ENCODE measurements at places on chromosomes 2 and 18.

- DNase-seq = no peak
These were observed 72.4 kb upstream of the GPC1 start for GRCh38 chr2:240362826-240363745.

DNA sequence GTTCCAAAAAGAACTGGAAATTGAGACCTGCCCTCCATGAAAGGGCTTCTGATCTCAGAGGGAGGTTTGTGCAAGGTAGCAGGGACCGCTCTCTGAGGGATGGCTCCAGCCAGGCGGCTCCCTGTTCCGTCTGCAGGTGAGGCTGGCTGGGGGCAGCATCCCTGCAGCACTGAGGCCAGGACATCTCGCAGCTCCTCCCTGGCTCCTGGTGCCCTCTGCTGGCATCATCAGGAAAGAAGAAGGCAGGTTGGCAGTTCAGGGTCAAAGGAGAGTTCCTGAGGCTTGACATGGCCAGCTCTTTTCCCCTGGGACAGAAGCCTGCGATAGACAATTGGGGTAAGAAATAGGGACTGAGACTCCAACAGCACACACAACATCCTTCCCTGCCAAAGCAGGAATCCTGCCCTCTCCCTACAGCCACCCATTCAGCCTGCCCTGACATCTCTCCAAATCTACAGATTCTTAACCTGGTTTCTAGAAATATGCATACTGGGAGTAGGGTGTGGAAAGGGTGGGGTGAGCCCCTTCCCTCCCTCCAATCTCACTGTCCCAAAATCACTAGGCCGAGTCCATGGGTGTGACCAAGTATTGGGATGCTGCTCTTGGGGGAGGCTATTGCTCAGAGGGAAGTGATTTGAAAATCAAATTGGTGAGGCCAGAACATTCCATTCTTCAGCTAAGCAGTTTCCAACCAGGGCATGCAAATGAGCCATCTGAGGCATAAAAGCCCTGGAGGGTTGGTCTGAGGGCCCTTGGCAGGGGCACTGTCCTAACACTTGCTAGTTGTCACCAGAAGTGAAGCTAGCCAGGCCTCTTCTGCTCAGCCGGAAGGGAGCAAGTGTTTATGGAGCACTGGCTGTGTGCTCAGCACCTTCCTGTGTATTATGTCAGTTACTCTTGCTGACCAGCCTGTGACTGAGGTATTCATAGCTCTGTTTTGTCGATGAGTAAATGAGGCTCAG, 185.4 kb downstream of the TFCP2L1 start:
- no peak for DNase-seq

- DNase-seq = no peak
These were observed 24.7 kb upstream of the CEP68 start for GRCh38 chr2:65031341-65032018.

DNA sequence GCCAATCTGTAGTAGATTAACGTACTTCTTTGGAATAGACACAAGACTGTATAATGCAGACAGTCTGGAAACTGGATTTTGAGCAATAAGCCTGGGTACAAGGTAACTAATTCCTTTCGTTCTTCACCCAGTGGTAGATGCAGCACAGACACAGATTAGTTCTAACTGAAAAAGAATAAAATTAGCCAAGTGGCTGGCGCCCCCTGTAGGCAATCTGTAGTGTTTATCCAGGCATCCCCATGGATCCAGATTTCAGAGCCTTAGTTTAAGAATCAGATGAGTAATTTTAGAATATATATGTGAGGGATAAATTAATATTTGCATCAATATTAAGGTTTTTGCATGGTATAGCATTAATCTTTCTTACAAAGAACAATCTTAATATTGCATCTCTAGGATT, 563.9 kb downstream of the DCC start:
- DNase-seq = no peak

DNA sequence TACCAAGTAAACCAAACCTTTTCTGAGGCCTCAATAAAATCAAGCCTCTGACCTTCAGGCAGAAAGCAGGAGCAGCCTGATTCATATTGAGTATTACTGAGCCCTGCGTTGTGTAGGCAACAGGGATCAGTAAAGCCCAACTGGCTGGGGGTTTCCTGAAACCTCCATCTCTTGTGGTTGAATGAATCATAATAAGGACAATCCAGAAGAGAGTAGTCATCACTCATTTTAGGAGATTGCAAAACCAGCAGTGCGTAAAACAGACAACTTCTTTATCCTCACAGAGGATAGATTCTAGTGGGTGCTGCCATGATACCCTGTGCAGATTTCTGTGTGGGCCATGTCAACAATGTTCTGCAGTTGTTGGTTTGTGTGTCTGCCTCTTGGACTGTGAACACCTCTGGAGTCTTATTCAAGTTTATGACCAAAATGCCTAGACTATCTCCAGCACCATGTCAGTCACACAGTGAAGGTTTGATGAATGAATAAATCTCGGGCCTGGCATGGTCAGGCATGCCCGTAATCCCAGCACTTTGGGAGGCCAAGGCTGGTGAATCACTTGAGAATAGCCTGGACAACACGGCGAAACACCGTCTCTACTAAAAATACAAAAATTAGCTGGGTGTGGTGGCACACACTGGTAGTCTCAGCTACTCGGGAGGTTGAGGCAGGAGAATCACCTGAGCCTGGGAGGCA, 51.8 kb upstream of the RAB27B start:
- DNase-seq = no peak

- DNase-seq = no peak
These were observed 237.3 kb downstream of the PID1 start for GRCh38 chr2:229033816-229034215.

GRCh38 chr2:188952901-188953300, 21.3 kb upstream of the COL3A1 start:
- no peak for DNase-seq

DNA sequence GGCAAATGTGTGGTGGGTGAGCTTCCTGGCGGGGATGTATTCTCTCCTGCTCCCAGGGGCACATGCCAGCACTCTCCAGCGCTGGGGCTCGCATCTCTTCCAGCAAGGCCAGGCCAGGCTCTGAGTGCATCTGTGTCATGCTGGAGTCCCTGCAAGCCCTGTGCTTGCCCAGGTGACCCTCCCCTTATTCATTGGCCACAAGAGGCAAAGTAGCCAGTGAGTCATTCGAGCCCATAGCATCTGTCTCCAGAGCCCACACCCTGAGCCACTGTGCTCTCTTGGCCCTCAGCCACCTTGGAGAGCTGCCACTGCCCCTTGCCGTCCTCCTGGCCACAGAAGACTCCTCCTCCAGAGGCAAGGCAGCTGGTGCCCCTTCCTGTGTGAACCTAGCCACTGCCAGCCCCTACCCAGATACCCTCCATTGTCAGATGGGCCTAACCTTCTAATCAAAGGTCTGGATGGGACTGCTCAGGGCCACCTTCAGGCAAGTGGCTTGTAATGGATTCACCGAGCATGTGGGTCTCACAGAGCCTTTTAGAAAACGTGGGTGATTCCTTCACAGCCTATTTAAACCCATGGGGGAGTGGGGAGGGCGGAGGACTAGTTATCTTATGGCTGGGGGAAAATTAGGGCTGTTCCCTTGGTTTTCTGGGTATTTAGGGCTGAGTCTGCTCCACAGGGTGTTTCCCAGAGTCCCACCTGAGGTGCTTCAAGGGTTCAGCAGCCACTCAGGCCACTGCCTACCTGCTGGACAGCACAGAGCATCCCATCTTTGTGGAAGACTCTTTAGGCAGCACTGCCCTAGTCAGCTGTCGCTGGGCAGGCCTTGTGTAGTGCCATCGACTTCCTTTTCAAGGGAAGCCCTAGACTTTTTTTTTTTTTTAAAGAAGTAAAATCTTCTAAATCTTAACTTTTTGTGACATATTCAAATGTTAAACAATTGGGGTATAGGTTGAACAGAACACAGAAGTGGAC, 137.4 kb downstream of the ACOXL start:
- no peak for DNase-seq

All from activated CD4-positive, alpha-beta T cell treated with anti-CD3 and anti-CD28 coated beads, Interleukin-2, amount 50 U/mL, for 24 hours (primary cell).